ENCODE measurements at places on chromosomes 13 and 19. TPM values are rescaled to one million over a fixed set of nuclear protein-coding genes. Genes with fewer than 3 reads are reported as not detected.
A peak's percentile ranks its signal among the peaks of the same experiment; 100 is the strongest.

Gene USHBP1
- total RNA-seq: 14.0 TPM

Gene CCL25
- not detected for total RNA-seq

Gene APOE
- total RNA-seq: 565 TPM

Gene ATP5F1D
- 126 TPM for total RNA-seq

Gene TBXA2R
- total RNA-seq: 4.7 TPM

Gene SBK3
- 1.8 TPM for total RNA-seq

DNA sequence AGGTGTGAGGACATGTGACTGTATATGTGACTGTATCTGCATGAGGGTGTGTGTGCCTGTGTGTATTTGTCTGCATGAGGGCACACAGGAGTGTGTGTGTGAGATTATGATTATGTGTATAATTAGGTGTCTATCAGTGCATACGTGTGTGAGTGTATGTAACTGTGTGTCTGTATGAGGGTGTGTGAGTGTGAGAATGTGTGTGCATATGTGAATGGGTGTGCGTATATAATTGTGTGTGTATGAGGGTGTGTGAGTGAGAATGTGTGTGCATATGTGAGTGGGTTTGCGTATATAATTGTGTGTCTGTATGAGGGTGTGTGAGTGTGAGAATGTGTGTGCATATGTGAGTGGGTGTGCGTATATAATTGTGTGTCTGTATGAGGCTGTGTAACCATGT, 3.0 kb upstream of the ACSBG2 start:
- no peaks in the 10 kb centered on the region for H3K27me3 ChIP-seq
- no peak for DNase-seq
- no peaks in the 10 kb centered on the region for H3K36me3 ChIP-seq
- H3K4me3 ChIP-seq: no peak overlapping the region

GRCh38 chr19:22919946-22920345, 83.0 kb downstream of the ZNF728 start:
- H3K4me3 ChIP-seq: no peak overlapping the region
- no peaks in the 10 kb centered on the region for H3K4me1 ChIP-seq
- H3K27me3 ChIP-seq: no peaks in the 10 kb centered on the region
- H3K27ac ChIP-seq: no peak overlapping the region

DNA sequence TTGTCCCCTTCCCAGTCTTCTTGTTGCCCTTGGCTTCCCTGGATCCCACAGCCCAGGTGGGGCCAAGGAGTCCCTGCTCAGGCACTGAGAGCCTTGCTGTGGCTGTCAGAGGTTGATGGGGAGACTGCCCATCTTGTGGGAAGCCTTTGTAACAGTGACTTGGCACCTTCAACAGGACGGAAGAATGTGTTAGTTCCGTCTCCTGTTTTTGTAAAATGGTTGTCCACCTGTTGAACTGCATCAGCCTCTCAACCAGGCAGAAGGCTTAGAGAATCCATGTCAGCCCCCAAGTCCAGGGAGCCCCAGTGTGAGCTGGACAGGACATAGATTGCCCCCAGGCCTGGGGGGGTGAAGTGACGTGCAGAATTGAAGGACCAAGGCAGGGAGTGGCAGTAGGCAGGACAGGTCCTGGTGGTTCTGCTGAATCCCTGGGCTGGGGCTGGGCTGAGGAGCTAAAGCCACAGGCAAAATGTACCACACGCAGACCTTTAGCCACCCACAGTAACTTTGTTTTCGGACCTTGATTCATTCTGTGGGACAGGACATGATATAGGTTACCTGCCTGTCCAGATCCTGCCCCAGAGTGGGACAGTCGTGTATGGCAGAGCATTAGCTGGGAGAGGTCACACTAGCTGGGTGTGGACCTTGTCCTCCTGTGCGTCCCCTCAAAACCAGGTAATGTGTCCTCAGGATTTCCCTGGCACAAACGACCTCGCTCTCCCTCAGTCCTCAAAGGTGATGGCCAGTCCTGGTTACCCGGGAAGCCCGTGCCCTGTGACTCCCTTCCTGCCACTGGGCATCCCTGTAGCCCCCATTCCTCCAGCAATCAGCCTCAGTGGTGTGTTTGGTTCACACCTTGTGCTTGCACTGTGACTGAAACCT, 47.0 kb downstream of the GATAD2A start:
- H3K27me3 ChIP-seq: no peaks in the 10 kb centered on the region
- DNase-seq: no peak
- peaks cover 40% of the 10 kb centered on the region for H3K4me1 ChIP-seq

GRCh38 chr19:45715139-45715538, 15.6 kb downstream of the FBXO46 start:
- no peaks in the 10 kb centered on the region for H3K27me3 ChIP-seq
- no peak for DNase-seq
- no peak overlapping the region for H3K27ac ChIP-seq

DNA sequence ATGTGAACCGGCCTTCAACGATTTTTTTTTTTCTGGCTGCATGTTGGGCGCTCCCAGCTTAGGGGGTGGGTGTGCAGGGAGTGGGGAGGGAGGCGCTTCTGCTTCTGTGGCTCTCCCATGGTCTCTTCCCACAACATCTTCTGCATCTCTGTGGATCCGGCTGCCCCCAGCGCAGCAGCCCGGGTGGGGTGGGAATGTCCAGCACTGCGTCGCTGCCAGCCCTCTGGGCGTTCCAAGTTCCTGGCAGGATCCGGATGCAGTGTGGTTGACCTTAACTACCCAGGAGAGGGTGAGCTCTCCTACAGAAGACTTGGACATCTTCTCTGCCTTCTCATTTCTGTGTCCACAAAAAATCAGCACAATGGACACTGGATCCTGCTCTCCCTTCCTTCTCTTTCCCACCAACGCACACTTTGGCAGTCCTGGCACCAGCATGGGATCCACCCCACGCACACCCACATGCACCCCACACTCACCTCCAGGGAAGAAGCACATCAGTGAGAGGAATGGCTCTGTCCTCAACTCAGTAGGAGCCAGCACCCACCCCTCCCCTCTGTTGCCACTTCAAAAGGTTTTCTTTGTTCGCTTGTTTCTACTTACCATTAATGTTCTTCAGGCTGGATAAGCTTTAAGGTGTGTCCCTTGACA, 177.3 kb downstream of the COL4A1 start:
- peaks cover 17% of the 10 kb centered on the region for H3K4me1 ChIP-seq
- no peaks in the 10 kb centered on the region for H3K27me3 ChIP-seq
- no peak overlapping the region for H3K4me3 ChIP-seq
- no peak overlapping the region for H3K27ac ChIP-seq
- H3K36me3 ChIP-seq: no peaks in the 10 kb centered on the region

GRCh38 chr19:35347171-35347929, at the start of gene FFAR1:
TSS of gene FFAR1 (plus strand) at chr19:35347902. CDS start at chr19:35351552, 3,650 bp downstream.
- H3K36me3 ChIP-seq: no peaks in the 10 kb centered on the region
- no peaks in the 10 kb centered on the region for H3K27me3 ChIP-seq
- no peaks in the 10 kb centered on the region for H3K4me1 ChIP-seq
- no peak within 1 kb of the TSS for H3K4me3 ChIP-seq

GRCh38 chr13:82439159-82439904, 1442.9 kb downstream of the SLITRK1 start:
- no peaks in the 10 kb centered on the region for H3K4me1 ChIP-seq
- no peak overlapping the region for H3K27ac ChIP-seq
- no peaks in the 10 kb centered on the region for H3K36me3 ChIP-seq
- DNase-seq: no peak
- no peaks in the 10 kb centered on the region for H3K27me3 ChIP-seq

GRCh38 chr13:109782066-109782822, 4.1 kb downstream of the IRS2 start:
- H3K4me1 ChIP-seq: peaks cover 36% of the 10 kb centered on the region
- no peak overlapping the region for H3K27ac ChIP-seq
- H3K4me3 ChIP-seq: peak overlapping the region; percentile 53
- peaks cover 30% of the 10 kb centered on the region for H3K36me3 ChIP-seq

GRCh38 chr13:82720986-82721385, 1161.3 kb downstream of the SLITRK1 start:
- H3K27me3 ChIP-seq: no peaks in the 10 kb centered on the region
- no peak overlapping the region for H3K27ac ChIP-seq
- H3K4me1 ChIP-seq: no peaks in the 10 kb centered on the region

DNA sequence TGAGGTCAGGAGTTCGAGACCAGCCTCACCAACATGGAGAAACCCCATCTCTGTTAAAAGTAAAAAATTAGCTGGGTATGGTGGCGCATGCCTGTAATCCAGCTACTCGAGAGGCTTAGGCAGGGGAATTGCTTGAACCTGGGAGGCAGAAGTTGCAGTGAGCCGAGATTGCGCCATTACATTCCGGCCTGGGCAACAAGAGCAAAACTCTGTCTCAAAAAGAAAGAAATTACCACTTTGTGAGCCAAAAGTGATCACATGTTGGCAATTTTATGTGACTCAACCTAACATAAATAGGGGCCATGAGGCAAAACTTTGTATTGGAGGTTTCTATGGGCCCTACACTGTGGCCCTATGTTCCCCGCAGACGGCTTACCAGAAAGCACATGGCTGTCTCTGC, 72.2 kb downstream of the MAP4K1 start:
- H3K36me3 ChIP-seq: no peaks in the 10 kb centered on the region
- H3K27ac ChIP-seq: no peak overlapping the region
- DNase-seq: no peak
- peaks cover 11% of the 10 kb centered on the region for H3K4me1 ChIP-seq
- no peak overlapping the region for H3K4me3 ChIP-seq

GRCh38 chr13:83677985-83678384, 204.3 kb downstream of the SLITRK1 start:
- no peaks in the 10 kb centered on the region for H3K27me3 ChIP-seq
- no peaks in the 10 kb centered on the region for H3K4me1 ChIP-seq
- H3K4me3 ChIP-seq: no peak overlapping the region
- H3K27ac ChIP-seq: no peak overlapping the region
- no peak for DNase-seq

- H3K27ac ChIP-seq: peak overlapping the region; percentile 80
- H3K4me1 ChIP-seq: peaks cover 29% of the 10 kb centered on the region
- no peaks in the 10 kb centered on the region for H3K36me3 ChIP-seq
- H3K4me3 ChIP-seq: peak overlapping the region; percentile 91
Observed at GRCh38 chr19:14495672-14496028, 277 bp downstream of the GIPC1 start.

- H3K27me3 ChIP-seq: peaks cover 18% of the 10 kb centered on the region
- no peak for DNase-seq
Observed at GRCh38 chr19:42422092-42422900, 4.9 kb downstream of the LIPE start.

DNA sequence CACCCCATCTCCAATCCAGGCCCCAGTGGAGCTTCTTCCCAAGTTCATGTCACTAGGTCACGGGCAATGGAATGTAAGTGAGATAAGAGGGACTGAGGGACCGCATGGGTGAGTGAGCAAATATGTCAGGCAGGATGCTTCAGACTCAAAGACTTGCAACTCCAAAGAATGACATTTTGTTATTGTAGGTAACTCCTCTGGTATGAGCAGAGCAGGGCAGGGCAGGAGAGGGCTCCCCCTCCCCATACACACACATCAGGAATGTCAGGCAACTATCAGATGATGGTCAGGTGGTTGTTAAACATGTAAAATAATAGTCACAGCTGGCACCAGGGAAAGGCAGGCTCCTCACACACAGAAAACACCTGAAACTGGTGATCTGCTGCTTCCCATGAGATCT, 10.6 kb downstream of the ERVV-2 start:
- H3K27me3 ChIP-seq: no peaks in the 10 kb centered on the region
- H3K4me1 ChIP-seq: no peaks in the 10 kb centered on the region
- DNase-seq: no peak
- no peaks in the 10 kb centered on the region for H3K36me3 ChIP-seq
- H3K27ac ChIP-seq: no peak overlapping the region

DNA sequence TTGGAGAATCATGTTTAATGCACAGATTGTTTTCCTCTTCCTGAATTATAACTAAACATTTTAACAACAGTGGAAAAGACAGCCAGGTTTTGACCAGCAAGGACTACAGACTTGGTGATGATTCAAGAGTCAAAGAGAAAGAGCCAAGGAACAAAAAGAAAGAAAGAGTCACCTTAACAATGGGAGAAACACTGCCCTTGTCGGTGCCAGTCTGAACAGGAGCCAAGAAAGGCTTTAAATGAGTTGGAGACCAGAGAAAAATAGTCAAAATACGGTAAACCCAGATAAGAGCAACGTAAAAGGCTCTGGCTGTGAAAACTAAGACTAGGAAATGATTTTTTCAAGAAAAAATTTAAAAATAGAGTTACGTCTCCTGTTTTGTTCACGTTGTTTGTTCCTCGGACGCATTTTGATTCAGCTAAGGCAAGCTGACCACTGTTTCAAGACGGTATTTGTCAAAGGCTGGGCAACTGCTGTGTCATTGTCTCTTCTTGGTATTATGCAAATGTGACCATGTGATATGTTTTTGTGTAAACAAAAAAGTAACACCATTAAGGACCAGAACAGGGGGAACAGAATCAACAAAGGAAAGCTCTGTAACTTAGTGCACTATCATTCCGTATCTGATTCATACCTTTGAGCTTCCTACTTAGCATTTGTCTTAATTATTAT, 634.5 kb downstream of the LIG4 start:
- H3K36me3 ChIP-seq: no peaks in the 10 kb centered on the region
- no peak overlapping the region for H3K4me3 ChIP-seq
- no peak overlapping the region for H3K27ac ChIP-seq
- no peaks in the 10 kb centered on the region for H3K27me3 ChIP-seq
- DNase-seq: no peak

DNA sequence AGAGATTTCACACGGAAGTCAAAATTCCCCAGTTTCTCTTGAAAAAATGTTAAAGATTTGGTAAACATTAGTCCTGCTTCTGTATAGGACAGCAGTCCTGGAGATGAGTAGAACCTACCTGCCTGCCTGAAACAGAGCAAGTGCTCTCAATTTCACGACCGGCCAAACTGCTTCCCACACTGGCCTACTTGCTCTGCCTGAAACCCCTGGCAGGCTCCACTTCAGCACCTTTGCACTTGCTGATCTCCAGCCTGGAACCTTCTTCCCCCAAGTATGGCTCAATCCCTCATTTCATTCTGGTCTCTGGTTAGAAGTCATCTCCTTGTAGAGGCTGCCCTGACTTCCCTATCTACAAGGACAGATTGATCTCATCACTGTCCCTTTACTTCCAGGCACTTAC, 271.4 kb downstream of the DLEU7 start:
- DNase-seq: no peak
- H3K4me3 ChIP-seq: no peak overlapping the region
- no peaks in the 10 kb centered on the region for H3K36me3 ChIP-seq

DNA sequence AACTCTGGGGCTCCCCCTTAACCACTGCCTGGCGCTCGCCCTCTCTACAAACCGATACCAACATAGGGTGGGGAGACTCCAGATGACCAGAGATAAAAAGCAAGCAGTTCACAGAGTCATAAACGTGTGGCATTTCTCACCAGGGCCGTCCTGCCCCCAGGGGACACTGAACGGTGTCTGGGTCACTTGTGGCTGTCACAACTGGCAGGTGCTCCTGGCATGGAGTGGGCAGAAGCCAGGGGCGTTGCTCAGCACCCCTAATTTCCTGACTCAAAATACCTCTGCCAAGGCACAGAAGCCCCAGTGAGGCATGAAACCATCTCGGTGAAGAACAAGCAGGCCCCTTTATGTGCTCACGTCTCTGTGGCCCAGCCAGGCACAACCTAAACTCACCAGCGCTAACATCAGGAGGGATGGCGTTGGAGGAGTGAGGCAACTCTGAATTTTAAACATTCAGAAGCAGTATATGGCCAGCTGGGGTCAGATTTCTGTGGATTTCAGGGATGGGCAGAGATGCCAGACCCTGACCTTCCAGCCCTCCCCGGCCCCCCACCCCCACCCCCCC, 1.8 kb downstream of the PIP5K1C start:
- H3K4me3 ChIP-seq: no peak overlapping the region
- no peak for DNase-seq
- no peak overlapping the region for H3K27ac ChIP-seq
- H3K36me3 ChIP-seq: no peaks in the 10 kb centered on the region
